Activated CD8-positive, alpha-beta T cell treated with anti-CD3 and anti-CD28 coated beads, Interleukin-2, amount 10 ng/mL, durations not matched to agents 7 days and 5 days (primary cell): ENCODE measurements at places on chromosomes 12 and 14. TPM values are rescaled to one million over a fixed set of nuclear protein-coding genes. Genes with fewer than 3 reads are reported as not detected.

Gene SOX5
- total RNA-seq: not detected

Gene LGR5
- total RNA-seq: not detected

Gene TTC6
- not detected for total RNA-seq

Gene DDN
- 0.42 TPM for total RNA-seq

Gene AQP2
- total RNA-seq: not detected

Gene LRP1-AS
- total RNA-seq: not detected

Gene P2RX2
- not detected for total RNA-seq

Gene FAM186B
- total RNA-seq: 0.21 TPM

Gene TAS2R7
- not detected for total RNA-seq

Gene TARBP2
- 30.3 TPM for total RNA-seq
